Adrenal gland (tissue), 19 donors: ENCODE measurements at places on chromosomes 11 and 22. TPM values are rescaled to one million over a fixed set of nuclear protein-coding genes. Genes with fewer than 3 reads are reported as not detected.

DNA sequence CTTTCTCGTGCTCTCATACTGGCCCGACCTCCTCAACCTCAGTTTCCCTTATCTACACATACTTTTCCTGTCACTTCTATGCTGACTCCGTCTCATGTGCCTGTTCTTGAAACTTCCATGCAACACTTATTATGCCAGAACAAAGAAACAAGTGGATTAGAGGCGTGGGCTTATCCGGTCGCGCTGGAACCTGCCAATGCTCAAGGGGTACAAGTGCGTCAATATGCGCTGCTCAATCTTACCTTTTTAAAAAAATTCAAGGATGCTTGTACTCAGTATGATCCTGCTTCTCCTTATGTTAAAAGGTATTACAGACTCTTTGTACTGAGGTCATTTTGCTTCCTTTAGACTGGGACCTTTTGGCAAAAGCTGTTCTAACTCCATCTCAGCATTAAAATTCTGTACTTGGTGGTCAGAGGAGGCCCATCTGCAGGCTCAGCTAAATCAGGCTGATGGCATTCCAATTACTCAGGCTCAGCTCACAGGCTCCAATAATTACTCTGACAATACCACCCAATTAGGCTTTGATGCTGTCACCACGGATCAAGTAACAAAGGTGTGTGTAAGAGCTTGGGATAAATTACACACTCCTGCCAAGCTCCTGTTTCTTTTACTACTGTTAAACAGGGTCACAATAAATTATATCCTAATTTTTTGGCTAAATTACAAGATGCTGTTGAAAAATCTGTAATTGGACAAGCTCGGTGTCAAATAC is 26.3 kb upstream of the ALDH3B2 start:
- DNase-seq, result no peak
- no peaks in the 10 kb centered on the region for H3K36me3 ChIP-seq
- H3K4me1 ChIP-seq, result no peaks in the 10 kb centered on the region
- no peak overlapping the region for H3K4me3 ChIP-seq
- peaks cover 15% of the 10 kb centered on the region for H3K27me3 ChIP-seq
- H3K27ac ChIP-seq, result no peak overlapping the region

OR8A1 gene
- total RNA-seq, result not detected

SPI1 gene
- 57.9 TPM for total RNA-seq

GRCh38 chr11:11416917-11417316 is 63.9 kb upstream of the CSNK2A3 start:
- H3K4me1 ChIP-seq, result no peaks in the 10 kb centered on the region
- H3K4me3 ChIP-seq, result no peak overlapping the region
- H3K36me3 ChIP-seq, result no peaks in the 10 kb centered on the region
- no peak overlapping the region for H3K27ac ChIP-seq
- DNase-seq, result no peak

DNA sequence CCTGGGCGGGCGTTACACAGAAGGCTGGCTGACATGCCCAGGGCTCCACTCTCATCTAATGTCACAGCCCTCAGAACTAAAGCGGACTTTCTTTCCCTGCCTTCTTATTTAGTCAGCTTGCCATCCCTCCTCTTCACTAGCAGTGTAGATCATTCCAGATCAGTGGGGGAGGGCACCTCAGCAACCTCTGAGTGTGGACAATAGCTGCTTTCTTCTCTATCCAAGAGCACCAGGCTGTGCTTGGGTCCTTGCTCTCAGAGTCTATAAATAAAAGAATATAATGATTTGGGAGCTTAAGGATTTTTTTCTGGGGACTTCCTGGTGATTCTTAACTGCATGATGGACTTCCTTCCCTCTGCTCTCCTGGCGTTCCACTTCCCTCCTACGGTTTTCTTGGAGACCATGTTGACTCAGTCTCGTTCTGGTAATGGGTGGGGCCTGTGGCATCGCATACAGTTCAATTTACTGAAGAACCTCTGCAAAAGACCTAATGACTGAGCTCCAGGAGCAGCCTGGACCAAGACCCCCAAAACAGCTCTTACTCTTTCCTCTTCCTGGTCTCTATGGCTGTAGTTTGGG is 2.9 kb upstream of the HMBS start:
- DNase-seq, result no peak
- H3K36me3 ChIP-seq, result no peaks in the 10 kb centered on the region
- H3K27ac ChIP-seq, result no peak overlapping the region
- no peaks in the 10 kb centered on the region for H3K27me3 ChIP-seq
- H3K4me3 ChIP-seq, result no peak overlapping the region

DNA sequence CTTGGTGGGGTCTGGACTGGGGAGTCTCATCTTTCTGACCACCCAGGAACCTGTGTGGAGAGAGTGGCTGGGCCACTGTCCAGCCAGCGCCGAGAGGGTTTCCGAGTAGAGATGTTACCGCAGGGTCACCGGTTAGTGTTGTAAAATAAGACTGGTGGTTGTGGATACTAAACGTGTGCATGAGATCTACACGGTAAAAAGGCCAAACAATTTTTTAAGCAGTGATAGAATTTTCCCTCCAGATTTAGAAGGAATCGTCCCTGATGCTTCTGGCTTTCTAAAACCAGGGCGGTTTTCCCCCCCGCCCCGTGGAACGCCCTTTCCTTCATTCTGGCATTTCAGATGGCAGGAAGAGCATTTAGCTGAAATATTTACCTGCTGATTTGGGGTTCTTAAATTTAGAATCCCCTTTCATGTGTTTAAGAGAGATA is 72.6 kb upstream of the PPARA start:
- peak overlapping the region; percentile 58 for H3K4me3 ChIP-seq
- no peaks in the 10 kb centered on the region for H3K36me3 ChIP-seq
- H3K27me3 ChIP-seq, result no peaks in the 10 kb centered on the region
- peak overlapping the region; percentile 80 for H3K27ac ChIP-seq

GSTT2B gene
- 53.6 TPM for total RNA-seq

- H3K36me3 ChIP-seq, result no peaks in the 10 kb centered on the region
- no peak for DNase-seq
- H3K27me3 ChIP-seq, result no peaks in the 10 kb centered on the region
- H3K4me3 ChIP-seq, result no peak overlapping the region
- H3K27ac ChIP-seq, result no peak overlapping the region
- H3K4me1 ChIP-seq, result peaks cover 4% of the 10 kb centered on the region
These were observed 32.6 kb downstream of the STK33 start for GRCh38 chr11:8561461-8561860.

KRTAP5-11 gene
- total RNA-seq, result not detected

- no peaks in the 10 kb centered on the region for H3K27me3 ChIP-seq
- H3K4me1 ChIP-seq, result no peaks in the 10 kb centered on the region
- H3K27ac ChIP-seq, result no peak overlapping the region
- no peak for DNase-seq
- H3K4me3 ChIP-seq, result no peak overlapping the region
- no peaks in the 10 kb centered on the region for H3K36me3 ChIP-seq
These were observed 274.1 kb downstream of the TTC28 start for GRCh38 chr22:28405588-28405987.

- H3K36me3 ChIP-seq, result no peaks in the 10 kb centered on the region
- H3K27ac ChIP-seq, result no peak overlapping the region
- H3K4me3 ChIP-seq, result no peak overlapping the region
- no peaks in the 10 kb centered on the region for H3K4me1 ChIP-seq
These were observed 181.8 kb downstream of the UVRAG start for GRCh38 chr11:75996523-75997442.

CCDC188 gene
- 0.30 TPM for total RNA-seq

DNA sequence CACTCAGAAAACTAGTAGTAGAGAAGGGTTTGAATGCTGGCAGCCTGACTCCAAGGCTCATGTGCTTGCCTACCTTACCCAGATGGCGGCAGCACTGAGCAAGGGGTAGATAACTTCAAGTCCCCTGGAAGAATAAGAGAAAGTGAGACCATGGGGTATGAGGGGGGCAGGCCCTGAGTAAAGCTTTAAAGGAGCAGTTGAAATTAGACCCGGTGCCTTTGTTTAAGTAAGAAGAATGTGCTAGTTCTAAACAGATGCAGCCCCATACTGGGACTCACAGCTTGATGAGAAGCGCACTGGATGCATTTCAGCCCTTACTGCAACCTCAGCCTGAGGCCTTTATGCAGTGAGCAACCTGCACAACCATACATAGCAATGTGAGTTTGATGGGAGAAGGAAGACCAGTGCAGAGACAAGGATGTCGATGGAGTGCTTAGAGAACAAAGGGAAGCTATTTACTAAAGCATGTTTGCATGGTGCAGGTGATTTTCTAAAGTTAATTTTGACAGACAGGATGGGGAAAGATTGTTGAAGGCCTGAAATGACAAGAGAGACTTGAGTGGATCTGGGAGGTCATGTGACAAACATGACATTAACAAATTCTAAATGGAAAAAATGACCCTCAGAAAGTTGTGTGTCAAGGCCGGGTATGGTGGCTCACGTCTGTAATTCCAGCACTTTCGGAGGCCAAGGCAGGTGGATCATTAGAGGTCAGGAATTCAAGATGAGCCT is 27.1 kb upstream of the TMA7B start:
- no peaks in the 10 kb centered on the region for H3K4me1 ChIP-seq
- H3K27me3 ChIP-seq, result peaks cover 14% of the 10 kb centered on the region
- DNase-seq, result no peak
- no peak overlapping the region for H3K27ac ChIP-seq
- no peaks in the 10 kb centered on the region for H3K36me3 ChIP-seq
